ENCODE measurements at places on chromosomes 5 and 9.

GRCh38 chr9:122370303-122370702, 521 bp upstream of the PTGS1 start:
- DNase-seq = no peak

DNA sequence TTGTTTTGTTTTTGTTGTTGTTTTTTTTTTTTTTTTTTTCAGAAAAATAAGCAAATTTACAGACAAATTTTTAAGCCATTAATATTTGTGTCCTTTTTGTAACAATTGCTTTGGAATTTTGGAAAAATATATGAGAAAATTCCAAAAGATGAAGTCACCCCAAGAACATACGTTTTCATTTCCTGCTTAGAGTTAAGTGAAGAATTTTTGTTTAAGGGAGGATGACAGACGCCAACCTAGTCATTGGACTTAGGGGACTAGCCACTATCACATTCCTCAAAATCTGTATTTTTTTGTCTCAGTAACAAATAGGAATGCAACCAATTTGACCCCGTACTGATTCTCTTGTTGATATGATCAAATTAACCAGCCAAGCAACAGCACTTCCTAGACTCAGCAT, 433.9 kb upstream of the SLC30A5 start:
- no peak for DNase-seq

DNA sequence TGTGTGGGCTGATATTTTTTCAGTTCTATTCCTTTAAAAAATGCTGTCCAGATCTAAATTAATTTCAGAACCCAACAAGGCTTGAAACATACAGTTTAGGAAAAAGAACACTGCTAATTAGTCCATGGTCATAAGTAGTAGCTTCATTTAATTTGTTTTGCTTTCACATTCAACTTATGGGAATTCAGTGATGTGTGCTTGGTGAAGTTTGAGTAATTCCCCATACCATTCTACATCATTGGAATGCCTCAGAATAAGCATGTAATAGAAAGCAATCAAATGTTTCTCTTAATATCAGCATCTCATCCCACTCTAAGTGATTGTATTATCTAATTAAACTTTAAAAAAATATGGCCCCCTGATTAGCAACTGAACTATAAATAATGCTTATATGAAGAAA, 2.7 kb downstream of the CNTLN start:
- DNase-seq = no peak

DNA sequence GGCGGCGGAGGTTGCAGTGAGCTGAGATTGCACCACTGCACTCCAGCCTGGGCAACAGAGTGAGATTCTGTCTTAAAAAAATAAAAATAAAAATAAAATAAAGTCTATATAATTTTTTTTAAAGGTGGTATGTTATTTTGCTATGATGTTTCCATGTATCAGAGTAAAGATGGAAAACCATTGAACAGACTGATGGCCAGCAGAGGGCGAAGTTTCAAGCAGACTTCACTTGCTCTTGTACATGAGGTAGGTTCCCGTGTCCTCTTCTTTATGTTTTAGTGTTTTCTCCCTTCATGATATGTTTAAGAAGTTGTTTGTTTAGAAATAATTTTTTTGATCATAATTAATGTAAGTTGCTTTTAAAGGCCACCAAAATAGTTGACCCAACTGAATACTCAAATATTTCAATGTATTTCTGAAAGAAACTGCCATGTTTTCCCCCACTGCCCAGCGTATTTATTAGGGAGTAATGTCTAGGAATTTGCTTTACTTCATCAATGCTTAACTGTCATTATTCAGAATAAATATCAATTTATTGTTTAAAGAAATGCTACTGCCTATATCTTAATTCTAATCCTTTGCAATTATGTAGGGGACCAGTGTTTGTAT, 146.4 kb downstream of the HACD4 start:
- DNase-seq = peak; percentile 11

DNA sequence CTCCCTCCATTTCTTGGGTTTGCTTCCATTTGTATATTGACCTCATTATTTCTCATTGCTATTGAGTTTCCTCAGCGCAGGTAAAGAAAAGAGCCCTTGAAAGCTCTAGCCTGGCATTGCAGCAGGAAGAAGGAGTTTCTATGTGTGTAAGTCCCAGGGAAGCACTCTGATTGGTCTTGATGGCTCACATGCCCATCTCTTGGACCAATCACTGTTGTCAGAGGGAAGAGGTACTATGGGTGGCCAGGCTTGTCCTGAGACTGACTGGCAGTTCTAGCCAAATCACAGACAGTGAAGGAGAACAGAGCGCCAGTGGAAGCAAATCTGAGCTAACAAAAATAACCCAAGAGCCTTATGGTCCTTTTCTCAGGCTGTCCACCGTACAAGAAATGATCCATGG, 219.0 kb downstream of the PAX5 start:
- DNase-seq = no peak

DNA sequence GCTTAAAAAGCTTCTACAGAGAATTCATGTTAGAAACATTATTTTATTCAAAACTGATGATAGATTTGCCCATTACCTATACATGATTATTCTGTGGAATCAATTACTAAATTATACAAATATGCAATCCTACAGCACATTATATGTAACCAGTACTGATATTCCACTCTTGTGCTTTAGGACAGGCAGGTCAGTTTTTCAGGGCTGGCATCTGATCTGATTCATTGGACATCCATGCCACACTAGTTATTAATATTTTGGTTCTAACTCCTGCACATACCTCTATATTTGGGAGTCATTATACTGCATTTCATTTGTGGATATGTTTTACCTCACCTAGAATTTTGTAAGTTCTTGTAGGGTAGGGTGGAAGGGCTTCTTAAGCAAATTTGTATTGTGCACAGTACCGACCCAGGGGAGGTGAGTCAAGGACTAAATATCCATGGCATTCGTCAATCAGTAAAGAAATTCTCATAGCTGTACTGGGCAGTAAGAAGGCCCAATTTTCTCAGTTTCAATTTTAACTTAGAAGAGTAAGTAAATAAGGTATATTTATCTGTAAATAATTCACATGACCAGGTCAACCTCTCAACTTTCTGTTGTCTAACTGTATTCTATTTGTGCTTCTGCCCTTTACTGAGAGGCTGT, 33.5 kb downstream of the ELOVL7 start:
- DNase-seq = no peak

DNA sequence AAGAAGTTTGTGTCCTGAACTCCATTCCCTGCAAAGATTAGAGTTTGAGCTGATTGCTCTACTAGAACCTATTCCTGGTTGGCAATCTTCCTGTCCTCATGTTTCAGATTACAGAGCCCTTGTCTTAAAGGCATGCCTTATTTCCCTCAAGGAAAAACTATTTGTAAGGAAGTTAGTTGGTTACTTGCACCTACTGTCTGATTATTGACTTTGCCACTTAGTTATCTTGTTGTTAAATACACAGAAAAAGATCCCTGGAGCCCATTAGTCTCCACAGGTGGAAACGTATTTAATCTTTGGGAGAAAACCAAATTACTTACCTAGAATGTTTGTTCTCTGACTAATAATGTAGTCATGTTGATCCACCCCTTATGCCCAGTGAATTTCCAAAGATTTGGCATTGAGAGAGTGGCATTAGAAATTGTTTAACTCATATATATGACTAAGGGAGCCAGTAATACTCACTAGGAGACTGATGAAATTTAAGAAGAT, 132.3 kb upstream of the ELL2 start:
- no peak for DNase-seq

DNA sequence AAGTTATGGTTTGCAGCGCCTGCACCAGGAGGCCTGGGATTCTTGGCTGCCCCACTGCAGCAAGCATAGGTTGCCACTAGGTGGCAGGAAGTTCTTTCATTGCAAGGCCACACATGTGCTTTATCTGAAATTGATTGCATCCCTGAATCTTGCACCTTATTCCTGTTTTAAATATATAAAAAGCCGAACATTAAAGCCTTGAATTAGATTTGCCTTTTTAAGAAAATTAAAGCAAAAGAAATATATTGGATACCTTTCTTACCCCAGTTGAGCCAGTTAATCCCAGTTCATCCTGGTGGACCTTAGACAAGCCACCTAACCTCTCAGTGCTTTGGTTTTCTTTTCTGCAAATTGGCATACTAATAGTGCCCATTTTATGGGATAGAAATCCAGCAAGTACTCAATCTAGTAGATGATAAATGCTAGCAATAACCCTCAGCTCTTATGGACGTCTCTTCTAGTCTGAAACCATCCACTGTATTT, 6.3 kb upstream of the TRMT10B start:
- DNase-seq = peak; percentile 17

GRCh38 chr9:115777610-115778009, 376.0 kb upstream of the PAPPA start:
- DNase-seq = no peak

GRCh38 chr5:51095486-51095885, 287.8 kb upstream of the ISL1 start:
- DNase-seq = no peak

- DNase-seq = no peak
These were observed 56.9 kb downstream of the AHRR start for GRCh38 chr5:378301-378891.

DNA sequence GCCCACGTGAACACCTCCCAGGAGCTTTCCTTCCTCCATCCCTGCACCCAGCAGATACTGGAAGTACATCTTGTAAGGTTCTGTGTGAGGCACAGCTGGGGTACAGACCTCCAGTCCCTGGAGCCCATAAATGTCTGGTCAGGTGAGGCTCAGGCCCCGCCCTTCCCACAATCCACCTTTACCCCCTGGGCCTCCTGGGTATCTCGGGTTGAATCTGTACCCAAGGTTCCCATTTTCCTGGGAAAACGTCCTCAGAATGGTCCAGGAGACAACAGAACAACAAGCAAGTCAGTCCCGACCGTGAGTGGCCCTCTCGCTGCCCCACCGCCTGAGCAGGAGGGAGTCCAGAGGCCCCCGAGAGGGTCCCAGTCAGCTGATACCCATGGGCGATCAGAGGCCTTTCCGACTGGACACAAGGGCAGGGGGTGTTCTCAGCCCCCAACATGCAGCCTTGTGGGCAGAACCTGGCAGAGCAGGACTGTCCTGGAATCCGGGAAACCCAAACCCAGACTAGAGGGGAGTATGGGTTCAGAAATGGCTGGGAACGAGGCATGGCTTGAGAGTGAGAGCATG, 4.3 kb downstream of the SPATA31E1 start:
- no peak for DNase-seq

- no peak for DNase-seq
These were observed 48.2 kb downstream of the IL31RA start for GRCh38 chr5:55899344-55899743.
